ENCODE measurements at places on chromosomes 2 and 18. TPM values are rescaled to one million over a fixed set of nuclear protein-coding genes. Genes with fewer than 3 reads are reported as not detected.

The FAM124B gene
- 0.36 TPM for total RNA-seq

The CD207 gene
- not detected for total RNA-seq

The TRIB2 gene
- total RNA-seq, result 12.7 TPM

The GULP1 gene
- 10.2 TPM for total RNA-seq

The RTP5 gene
- total RNA-seq, result not detected

The SLC4A5 gene
- total RNA-seq, result 0.56 TPM

The WDSUB1 gene
- total RNA-seq, result 7.5 TPM

The LRATD1 gene
- total RNA-seq, result 74.7 TPM

DNA sequence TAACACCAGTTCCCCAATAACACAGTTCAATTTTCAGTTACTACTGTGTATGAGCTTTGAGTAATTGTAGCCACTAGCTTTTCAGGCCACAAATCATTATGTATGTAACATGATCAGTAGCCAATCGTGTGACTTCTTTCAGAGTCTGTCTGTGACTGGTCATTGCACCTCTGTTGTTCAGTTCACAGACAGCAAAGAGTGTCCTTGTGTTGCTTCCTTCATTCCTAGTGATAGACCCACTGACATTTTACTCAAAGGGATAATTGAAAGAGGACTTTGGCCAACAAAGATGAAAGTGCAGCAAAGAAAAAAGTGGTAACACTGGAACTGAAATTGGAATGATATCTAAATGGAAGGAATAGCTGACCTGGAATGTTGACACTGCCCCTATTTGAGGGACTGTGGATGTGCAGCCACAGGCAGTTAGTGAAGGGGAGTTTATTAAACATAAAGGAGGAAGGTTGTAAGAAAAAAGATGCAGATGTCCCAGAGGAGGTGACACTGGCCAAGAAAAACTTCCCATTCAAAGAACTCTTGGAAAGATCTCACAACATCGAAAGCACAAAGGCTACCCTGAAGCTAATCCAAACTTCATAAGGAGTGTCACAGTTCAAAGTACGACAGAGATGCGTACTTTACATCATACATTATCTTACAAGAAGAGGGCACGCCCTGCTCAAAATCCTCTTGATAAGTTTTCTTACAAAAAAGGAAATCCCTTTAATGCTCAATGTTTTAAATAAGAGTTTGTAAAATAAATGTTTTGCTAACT is 19.3 kb downstream of the TTC39C start:
- peak; percentile 22 for ATAC-seq

- ATAC-seq, result peak; percentile 49
Observed at GRCh38 chr18:9876867-9877654, 8.7 kb upstream of the TXNDC2 start.

DNA sequence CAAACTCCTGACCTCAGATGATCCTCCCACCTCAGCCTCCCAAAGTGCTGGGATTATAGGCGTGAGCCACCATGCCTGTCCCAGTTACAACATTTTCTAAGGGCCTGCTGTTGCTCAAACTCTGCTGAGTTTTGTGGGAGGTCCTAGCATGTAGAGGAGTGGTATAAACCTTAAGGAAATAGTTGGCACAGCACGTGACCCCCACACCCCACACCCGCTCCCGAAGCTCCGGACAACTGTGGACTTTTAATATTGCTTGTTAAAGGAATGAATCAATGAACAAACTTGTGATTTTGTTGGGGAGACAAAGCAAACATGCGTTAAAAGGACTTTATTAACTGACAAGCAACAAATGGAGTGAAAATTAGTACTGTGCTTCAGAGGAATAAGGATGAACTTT is 137.8 kb upstream of the GATA6 start:
- no peak for ATAC-seq

DNA sequence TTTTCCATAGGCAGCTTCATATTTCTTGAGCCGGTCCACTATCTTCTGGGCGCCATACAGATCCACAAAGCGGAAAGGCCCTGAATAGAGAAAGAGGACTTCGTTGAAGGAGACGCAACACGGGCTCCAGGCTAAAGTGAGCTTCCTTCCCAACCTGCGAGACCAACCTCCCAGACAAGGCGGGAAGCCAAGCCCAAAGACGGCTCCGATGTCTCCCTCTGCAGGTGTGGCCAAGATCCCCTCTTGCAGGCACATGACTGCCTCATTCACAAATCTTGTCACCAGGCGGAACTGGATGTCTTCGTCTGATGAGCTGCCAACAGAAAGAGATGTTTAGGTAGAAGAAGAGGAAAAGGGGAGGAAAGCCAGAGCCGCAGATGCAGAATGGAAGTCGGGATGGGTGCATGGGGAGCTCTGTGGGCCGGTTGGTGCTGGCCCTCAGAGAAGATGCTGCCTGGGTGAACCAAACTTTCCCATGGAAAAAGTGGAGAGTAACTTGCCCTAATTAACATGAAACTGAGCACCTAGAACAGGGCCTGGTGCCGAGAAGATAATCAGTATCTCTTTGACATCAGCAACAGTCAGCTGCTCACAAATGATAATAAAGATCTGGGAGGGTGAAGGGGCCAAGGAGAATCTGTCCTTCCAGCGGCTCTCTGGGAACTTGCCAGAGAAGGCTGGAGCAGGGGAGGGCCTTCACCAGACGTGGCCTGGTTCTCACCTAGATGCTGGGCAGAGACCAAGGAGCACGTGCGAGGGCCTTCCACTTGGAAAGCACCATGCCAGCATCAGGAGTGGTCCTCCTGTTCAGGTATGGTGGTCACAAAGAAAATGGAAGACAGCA is 18.6 kb downstream of the GAREM2 start:
- no peak for ATAC-seq

- ATAC-seq, result peak; percentile 38
Observed at GRCh38 chr2:2291500-2292260, 39.4 kb downstream of the MYT1L start.

DNA sequence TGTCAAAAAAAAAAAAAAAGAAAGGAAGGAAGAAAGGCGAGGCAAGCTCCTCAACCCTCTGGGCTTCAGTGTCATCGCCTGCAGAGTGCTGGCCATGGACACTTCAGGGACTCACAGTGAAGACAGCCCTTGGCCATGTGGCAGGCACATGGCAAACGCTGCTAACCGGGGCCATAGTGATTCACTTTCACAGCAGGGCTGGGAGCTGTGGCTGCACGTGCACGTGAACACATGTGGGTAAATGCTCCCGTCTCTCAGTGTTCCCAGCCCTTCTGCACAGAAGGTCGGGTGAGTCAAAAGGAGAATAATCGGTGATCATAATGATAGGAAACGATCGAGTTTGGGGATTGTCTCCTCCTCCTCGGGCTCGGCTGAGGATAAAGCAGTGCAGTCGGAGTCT is 46.1 kb upstream of the UBE2F start:
- no peak for ATAC-seq

- ATAC-seq, result no peak
Observed at GRCh38 chr2:219783359-219783975, 156.0 kb downstream of the SLC4A3 start.

DNA sequence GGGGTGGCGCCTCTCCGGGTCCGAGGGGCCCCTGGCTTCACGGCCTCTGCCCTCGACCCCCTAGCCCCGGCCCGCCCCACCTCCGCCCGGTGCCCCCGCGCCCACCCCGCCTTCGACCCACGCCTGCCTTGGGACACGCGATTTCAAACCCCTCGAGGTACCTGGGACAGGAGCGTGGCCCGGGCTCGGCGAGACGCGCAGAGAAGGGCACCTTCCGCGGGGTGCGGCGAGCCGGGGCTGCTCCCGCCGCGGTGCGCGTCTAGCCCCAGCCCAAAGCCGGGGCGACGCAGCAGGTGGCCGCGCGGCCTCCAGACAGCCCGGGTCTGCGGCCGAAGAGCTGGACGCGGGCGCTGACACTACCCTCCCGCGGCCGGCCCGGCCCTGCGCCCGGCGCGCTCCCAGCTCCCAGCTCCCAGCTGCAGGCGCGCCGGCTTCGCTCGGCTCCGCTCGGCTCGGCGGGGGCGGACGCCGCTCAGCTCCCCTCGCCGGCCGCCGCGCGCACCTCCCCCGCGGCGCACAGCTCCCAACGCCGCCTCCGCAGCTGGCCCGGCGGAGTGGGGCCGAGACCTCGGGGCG is at the start of gene CRACDL:
Gene CRACDL, minus strand, starts transcription at position 449 of the 576 bp plus-strand sequence. CDS start 89,425 bp downstream, outside the sequence.
- ATAC-seq, result peak; percentile 50

DNA sequence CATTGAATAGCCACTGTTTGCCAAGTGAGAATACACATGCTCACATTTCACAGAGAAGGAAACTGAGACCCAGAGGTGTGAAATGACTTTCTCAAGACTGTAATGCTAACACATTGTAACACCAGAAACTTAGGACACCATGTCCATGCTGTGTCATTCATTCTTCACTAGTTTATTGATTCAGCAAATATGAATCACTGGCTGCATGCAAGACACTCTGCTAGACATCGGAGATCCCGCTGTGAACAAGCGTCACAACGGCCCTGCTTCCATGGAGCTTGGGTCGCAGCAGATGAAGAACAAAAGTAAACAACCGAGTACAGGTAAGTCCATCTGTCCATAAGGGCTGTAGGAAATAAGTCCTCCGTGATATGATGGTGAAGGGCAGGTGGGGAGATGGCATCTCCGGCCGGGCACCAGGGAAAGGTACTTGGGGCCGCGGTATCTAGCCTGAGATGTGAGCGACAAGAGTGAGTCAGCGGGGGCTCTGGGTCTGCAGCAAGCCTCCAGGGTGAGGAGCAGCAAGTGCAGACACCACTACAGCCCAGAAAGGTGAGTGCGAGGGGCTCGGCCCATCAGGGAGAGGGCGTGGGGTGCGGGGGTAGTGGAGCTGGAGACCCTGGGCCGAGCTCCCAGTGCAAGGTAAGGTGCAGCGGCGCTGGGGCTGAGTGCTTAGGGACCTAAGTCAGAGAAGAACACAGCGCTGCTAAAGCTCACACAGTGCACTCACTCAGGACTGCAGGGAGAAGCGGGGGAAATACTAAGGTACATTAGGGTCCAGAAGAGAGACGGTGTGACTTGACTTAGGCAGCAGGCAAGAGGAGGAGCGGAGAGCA is 391.2 kb downstream of the FBXO15 start:
- peak; percentile 17 for ATAC-seq

- ATAC-seq, result no peak
Observed at GRCh38 chr2:142853912-142854311, 23.6 kb upstream of the KYNU start.

- ATAC-seq, result no peak
Observed at GRCh38 chr2:555164-555922, 121.9 kb downstream of the TMEM18 start.

Data from esophagus mucosa (tissue), 1 donor.